ENCODE measurements at places on chromosomes 7 and 10. TPM values are rescaled to one million over a fixed set of nuclear protein-coding genes. Genes with fewer than 3 reads are reported as not detected.

Gene TMEM139
- total RNA-seq: 0.74 TPM

Gene SMARCD3
- total RNA-seq: 4.5 TPM

Gene ABLIM1
- total RNA-seq: 157 TPM

Gene ZNF277
- total RNA-seq: 28.2 TPM

Gene PTPN20
- total RNA-seq: 0.88 TPM

Gene C7orf57
- total RNA-seq: 0.44 TPM

Gene ACTL6B
- total RNA-seq: not detected

Gene TSPAN13
- total RNA-seq: 0.35 TPM

Gene NPY
- not detected for total RNA-seq

DNA sequence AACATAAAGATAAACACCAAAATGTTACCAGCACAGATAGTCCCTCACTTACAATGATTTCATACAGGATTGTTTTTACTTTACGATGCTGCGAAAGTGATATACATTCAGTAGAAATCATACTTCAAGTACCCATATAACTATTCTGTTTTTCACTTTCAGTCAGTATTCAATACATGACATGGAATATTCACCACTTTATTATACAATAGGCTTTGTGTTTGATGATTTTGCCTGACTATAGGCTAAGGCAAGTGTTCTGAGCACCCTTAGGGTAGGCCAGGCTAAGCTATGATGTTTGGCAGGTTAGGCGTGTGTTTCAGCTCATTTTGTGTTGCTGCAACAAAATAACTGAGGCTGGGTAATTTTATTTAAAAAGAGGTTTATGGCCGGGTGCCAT, 155.0 kb downstream of the RTKN2 start:
- DNase-seq: no peak

DNA sequence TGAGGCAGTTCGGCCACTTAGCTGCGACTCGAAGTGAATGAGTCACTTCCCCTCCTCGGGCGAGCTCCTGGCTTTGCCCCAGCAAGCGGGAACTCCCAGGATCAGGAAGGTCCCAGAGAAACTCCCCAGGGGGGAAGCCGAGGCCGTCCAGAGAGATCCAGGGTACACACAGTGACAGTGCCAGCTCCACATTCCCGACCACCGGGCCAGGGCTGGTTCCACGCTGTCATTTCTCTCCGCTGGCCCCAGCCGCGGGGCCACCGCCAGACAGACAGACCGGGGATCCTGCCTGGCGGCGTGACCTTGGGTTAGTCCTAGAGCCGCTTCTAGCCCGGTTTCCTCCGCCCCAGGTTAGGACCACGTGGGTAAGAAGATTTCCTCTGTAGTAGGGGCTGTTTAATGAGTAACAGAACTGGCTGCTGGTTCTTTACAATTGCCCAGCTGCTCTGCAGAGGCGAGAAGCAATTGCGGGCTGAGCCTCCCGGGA, 463 bp upstream of the UPP1 start:
- no peak for DNase-seq

DNA sequence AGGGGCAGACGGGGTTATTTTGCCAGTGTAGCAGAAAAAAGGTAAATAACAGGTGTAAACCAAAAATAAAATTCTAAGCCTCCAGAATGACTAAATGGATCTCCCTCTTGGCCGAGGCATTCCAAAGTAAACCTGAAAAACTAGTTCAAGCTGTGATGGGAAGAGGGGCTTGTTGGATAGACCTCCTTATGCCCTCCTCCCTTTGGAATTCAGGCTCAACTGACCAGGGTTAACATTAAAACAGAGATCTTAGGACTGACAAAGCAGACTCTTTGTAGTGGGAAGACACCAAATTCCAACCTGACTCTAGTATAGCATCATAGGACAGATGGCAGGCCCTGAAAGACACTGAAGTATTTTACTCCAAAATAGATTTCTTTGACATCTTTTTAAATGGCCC, 113.8 kb upstream of the ITGB1 start:
- DNase-seq: no peak

GRCh38 chr10:115606086-115606485, 512.9 kb downstream of the ATRNL1 start:
- no peak for DNase-seq

- DNase-seq: no peak
Measured at GRCh38 chr10:129972145-129972965, 8.3 kb upstream of the EBF3 start.

- no peak for DNase-seq
Measured at GRCh38 chr10:114472877-114473253, 68.6 kb upstream of the AFAP1L2 start.

GRCh38 chr10:96772196-96772595, 51.9 kb upstream of the PIK3AP1 start:
- no peak for DNase-seq

DNA sequence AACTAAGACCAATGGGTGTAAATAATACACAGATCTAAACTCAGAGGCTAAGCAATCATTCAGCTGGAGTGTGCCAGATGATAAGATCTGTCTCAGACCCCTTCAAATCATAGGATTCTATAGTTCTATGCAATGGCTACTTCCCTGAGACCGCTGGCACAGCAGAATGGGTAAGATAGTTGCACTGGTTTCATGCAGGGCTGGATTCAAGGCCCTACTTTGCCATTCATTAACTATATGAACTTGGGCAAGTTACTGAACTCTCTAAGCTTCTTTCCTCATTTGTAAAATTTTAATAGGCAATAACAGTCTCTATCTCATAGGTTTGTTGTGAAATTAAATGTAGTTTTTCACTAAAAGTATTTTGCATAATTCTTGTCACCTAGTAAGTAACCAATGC, 62.0 kb downstream of the TFEC start:
- DNase-seq: no peak

DNA sequence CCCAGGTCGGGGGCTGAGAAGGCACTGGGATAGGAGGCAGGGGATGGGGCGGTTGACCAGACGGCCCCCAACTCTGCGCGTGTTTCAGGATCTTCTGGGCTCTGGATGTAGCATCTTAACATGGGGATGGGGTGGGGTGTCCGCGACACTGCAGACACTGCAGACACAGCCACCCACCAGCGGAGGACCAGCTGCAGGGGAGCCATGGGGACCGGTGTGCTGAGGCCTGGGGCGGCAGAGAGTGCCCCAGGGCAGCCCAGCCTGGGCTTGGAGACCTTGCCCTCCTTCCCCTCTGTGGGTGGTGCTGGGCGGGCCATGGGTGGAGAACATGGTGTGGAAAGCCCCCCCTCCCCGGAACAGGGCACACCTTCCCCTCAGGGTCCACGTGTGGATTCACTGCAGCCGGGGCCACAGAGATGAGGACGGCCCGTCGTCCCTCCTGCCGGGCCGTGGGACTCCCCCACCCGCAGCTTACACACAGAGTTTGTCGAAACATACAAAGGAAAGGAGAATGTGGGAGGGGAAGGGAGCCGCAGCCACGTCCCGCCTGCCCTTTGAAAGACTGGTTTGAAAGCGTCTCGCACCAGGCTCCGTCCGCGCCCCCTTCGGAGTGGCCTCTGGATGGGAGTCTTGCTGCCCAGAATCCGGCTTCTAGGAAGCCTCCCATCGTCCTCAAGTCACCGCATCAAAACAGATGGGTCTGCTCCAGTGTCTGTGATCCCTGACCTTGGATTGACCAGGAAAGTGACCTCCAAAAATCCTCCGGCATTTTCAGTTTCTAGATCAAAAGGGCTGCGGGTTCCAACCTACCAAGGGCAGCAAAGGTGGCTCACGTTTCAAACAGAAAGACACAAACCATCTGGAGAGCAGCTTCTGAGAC, 91.5 kb upstream of the TCERG1L start:
- DNase-seq: no peak

DNA sequence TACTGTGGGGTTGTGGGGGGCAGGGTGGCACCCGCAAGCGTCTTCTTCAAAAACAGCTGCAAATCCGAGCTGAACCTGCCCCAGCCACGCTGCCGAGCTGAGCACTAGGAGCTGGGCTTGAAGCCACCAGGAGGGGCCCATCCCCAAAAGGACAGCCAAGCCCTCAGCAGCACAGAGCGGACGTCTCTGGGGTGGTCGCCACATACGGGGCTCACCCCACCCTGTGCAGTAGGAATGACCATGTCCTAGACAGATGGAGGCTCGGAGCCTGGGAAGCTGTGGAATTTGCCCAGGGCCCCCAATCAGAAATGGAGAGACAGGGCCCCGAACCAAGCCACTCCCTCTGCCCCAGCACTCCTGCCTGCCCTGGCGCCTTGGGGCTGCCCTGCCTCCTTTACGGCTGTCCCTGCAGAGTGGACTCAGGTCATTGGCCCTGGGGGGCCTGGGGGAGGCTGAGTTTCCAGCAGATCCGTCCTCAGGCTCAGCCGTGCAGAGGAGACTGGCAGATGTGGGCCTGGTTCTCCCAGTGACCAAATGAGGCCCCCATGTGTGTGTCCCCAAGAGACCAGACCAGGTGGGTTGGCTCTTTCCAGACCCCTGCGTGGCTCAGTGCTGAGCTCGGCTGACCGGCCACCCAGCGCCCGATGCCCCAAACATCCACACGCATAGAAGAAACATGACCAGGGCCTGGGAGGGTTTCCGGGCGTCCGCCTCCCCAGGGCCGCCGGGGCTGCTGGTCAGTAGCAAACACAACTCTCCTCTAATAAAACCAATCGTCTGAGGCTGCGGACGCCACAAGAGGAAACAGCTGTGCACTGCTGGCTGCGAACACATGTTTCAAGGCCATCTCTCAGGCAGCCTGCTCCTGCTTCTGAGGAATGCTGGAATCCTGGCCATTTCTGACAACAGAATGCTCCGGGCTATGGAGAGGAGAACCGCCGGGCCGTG, 54.9 kb downstream of the PDGFA start:
- no peak for DNase-seq

DNA sequence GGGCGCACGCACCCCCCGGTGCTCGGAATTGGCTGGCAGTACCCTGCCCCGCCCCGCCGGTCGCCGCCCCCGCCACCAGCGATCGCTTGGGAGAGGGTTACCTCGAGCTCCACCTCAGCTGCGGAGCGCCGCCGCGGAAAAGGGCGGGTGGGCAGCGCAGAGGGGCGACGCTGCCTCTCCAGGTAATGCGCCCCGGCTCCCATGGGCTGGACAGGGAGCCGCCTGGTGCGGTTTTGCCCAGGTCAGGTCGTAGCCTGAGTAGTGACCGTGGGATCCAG, 1.3 kb downstream of the PFKFB3 start:
- peak; percentile 69 for DNase-seq
